IPS DF 6.9 (cell line): ENCODE measurements at places on chromosomes 5 and 9.

DNA sequence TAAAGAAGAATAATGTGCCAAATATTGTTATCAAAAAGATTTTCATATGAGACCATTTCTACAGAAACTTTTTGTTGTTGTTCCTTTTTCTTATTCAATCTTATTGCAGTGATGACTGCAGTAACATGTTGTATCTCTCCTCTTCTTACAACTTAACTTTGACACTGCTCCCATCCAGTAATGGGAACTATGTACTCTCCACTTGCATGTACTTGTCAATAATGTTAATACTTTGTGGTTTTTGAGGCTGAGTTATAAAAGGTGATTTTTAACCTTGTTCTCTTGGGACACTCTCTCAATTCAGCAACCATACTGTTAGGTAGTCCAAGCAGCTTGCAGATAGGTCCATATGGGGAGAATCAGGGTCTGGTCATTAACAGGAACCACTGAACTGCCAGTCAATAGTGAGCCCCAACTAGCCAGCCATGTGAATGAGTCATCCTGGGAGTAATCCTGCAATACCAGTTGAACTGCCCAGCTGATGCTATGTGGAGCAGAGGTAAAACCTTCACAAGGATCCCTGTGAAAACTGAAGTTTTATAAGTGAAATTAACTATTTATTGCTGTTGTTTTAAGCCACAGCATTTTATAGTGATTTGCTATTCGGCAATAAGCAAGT is 199.6 kb upstream of the DAB2 start:
- no peak for DNase-seq

GRCh38 chr5:144292029-144292428 is 121.4 kb downstream of the KCTD16 start:
- no peak for DNase-seq

GRCh38 chr5:177474002-177474476 is 605 bp upstream of the DBN1 start:
- no peak for DNase-seq

- peak; percentile 7 for DNase-seq
Measured at GRCh38 chr5:114018186-114018585, 343.7 kb upstream of the KCNN2 start.

- DNase-seq, result no peak
Measured at GRCh38 chr9:120852240-120853010, 9.7 kb upstream of the PSMD5 start.

DNA sequence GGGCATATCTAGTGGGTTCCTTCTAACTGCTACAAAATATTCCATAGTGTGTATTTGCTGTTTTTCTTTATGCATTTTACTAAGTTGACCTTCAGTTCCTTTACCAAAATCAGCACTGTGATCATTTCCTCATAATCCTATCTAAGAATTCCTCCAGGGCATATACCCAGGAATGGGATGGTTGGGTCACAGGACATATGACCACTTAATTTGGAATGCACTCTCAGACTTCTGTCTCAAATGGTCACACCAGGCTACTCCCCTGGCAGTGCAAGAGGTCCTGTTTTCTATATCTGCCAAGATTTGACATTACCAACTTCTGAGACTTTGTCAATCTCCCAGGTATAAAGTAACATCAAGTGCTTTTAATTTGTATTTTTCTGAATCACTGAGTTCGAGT is 63.9 kb downstream of the ADAMTS12 start:
- DNase-seq, result no peak

DNA sequence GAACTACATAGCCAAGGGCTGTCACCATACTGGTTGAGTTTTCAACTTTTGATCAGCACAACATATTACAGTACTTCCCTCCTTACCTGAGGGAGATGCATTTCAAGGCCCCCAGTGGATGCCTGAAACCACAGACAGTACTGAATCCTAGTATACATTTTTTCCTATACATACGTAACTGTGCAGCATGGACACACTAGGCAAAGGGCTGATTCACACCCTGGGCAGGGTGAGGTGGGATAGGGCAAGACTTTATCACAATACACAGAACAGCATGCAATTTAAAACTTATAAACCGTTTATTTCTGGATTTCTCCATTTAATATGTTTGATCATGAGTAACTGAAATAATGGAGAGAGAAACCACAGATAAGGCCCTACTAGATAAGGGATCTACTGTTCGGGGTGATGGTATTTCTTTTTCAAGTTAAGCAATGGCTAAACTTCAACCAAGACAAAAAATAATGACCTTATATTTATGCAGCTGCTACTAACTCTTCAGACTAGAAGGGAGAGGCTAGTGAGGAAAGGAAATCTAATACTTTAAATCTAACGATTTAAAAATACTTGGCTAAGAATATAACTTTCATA is 186.9 kb upstream of the GNA14 start:
- no peak for DNase-seq

- DNase-seq, result no peak
Measured at GRCh38 chr5:120329095-120329494, 135.0 kb upstream of the PRR16 start.

- no peak for DNase-seq
Measured at GRCh38 chr9:76545191-76545590, 86.2 kb downstream of the GCNT1 start.

DNA sequence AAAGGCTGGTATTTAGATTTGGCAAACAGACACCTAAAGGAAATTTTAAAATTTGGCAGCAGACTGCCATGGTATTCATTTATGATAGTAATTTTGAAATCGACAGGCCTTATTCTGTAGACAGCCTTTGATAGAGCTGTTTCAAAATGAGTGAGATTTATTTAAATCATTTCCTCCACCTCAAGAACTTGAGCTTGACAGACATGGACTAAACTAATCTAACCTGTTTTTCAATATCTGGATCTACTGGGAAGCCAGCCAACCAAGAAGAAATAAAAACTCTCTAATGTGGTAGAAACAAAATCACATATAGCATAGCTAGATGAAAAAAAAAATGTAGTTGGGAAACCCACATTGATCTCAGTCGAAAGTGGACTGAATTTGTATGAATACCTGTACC is 56.9 kb upstream of the RASA1 start:
- DNase-seq, result no peak

DNA sequence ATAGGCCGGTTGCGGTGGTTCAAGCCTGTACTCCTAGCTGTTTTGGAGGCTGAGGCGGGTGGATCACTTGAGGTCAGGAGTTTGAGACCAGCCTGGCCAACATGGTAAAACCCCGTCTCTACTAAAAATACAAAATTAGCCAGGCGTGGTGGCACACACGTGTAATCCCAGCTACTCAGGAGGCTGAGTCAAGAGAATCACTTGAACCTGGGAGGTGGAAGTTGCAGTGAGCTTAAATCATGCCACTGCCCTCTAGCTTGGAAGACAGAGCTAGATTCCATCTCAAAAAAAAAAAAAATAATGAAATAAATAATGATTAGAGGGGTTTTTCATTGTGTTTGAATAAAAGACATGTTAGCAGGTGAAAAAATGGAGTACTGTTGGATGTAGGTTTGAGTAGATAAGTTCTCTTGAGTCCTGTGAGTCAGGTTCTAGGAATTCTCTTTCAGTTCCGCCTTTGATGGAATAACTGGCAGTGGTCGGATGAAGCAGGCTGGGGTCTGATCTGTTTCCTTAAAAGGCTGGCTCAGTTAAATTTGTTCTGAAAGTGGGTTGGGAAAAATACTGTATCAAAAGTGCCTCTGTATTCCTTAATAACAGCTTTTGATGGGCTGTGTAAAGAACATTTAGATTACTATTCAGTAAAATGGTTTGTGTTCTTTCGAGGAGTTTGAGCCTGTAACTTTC is 73.2 kb downstream of the AOPEP start:
- DNase-seq, result no peak

- DNase-seq, result no peak
Measured at GRCh38 chr5:160260881-160261815, 31.8 kb downstream of the FABP6 start.

DNA sequence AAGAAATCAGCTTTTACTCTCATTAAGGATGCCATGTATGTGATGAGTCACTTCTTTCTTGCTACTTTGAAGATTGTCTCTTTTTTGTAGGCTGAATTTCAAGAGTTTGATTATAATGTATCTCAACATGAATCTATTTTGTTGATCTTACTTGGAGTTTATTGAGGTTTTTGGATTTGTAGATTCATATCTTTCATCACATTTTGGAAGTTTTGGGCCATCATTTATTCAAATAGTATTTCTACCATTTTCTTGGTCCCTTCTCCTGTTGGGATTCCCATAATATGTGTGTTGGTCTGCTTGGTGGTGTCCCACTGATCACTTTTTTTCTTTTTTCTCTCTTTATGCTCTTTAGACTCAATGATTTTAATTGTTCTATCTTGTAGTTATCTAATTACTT is 116.3 kb downstream of the CNTLN start:
- no peak for DNase-seq

- DNase-seq, result no peak
Measured at GRCh38 chr9:131333771-131334628, 44.5 kb downstream of the PLPP7 start.

GRCh38 chr5:36755342-36755741 is 121.2 kb upstream of the NIPBL start:
- no peak for DNase-seq

DNA sequence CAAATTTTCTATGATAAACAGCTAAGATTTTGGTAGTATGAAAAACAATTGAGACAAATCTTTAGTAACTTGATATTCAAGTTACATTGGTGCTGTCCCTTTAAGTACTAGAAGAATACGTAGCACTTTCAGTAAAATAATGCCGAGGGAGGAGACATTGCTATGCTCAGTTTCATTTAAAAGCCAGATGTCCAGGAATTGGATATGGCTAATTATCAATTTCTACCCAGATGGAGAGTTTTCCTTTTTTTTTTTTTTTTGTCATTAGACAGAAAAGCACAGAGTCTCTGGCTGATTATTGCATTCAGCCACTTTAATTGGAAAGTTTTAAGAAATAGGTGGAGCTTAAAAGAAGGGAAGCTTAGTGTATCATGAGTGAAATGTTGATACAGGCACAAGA is 40.4 kb upstream of the APC start:
- DNase-seq, result no peak

DNA sequence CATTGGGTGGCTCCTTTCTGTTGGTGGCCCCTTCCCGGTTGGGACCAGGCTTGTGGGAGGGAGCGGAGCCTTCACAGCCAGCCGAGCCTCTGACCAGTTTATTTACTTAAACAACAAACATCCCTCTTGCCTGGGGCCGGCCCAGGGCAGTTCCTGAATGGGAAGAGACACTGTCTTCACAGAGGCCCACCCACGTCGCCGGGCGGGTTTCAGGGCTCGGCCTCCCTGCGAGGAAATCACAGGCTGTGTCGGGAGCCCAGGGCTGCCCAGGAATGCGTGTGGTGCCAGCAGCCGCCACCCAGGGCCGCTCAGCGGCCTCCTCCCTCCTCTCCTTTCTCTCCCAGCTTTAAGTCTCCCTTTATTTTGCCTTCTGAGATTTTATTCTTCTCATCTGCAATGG is 132.5 kb downstream of the HSD17B3 start:
- DNase-seq, result no peak
